Progenitor cell of endocrine pancreas (in vitro differentiated cells): ENCODE measurements at places on chromosomes 12 and 14. TPM values are rescaled to one million over a fixed set of nuclear protein-coding genes. Genes with fewer than 3 reads are reported as not detected.

Gene SVOP
- 1.7 and 2.1 TPM in 2 replicates for total RNA-seq

Gene RPL10L
- total RNA-seq = not detected in 2 replicates

Gene NDRG2
- total RNA-seq = 58.6 and 61.5 TPM in 2 replicates

Gene SLC22A17
- 26.2 and 29.3 TPM in 2 replicates for total RNA-seq

DNA sequence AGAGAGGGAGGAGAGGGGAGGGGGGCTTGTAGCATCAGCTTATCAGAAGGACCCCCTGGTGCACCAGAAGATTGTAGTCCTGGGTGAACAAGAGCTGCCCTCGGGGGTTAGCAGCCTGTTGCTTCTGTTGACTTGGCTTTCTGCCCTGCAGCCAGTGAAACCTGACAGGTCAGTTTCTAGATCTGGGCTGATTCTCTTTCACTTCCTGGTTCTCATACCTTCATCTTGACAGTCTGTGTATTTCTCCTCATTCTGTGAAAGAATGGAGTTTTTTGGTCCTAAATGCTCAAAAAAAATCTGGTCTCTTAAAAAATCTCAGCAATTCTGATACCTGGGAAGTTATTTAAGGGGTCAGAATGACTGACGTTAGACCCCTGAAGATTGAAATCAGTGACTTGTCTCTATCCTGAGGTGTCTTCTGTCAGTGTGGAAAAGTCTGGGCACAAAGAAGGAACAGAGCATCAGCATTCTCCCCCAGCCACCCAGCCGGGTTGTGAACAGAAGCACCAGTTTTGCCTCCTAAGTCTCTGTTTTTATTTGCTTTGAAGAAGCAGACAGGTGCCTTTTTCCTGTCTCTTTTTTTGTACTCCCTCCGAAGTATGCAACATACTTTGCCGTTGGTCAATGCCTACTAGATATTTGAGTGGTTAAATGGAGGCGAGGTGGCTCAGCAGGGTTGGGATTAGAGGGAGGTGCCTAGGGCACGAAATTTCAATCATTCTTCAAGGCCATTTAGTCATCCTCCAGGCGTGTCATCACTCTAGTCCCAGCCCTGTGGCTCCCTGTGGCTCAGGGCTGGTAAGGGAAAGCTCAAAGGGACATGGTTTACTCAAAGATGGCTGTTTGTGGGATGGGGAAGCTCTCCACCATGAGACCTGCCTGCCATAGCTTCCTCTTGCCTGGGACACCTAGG lies 24.0 kb downstream of the TTC9 start:
- peak overlapping the region; percentile 88 for H3K27ac ChIP-seq
- H3K27me3 ChIP-seq = no peaks in the 10 kb centered on the region
- H3K4me1 ChIP-seq = peaks cover 20% of the 10 kb centered on the region
- H3K4me3 ChIP-seq = no peak overlapping the region
- no peak for DNase-seq
- peaks cover 5% of the 10 kb centered on the region for H3K36me3 ChIP-seq

DNA sequence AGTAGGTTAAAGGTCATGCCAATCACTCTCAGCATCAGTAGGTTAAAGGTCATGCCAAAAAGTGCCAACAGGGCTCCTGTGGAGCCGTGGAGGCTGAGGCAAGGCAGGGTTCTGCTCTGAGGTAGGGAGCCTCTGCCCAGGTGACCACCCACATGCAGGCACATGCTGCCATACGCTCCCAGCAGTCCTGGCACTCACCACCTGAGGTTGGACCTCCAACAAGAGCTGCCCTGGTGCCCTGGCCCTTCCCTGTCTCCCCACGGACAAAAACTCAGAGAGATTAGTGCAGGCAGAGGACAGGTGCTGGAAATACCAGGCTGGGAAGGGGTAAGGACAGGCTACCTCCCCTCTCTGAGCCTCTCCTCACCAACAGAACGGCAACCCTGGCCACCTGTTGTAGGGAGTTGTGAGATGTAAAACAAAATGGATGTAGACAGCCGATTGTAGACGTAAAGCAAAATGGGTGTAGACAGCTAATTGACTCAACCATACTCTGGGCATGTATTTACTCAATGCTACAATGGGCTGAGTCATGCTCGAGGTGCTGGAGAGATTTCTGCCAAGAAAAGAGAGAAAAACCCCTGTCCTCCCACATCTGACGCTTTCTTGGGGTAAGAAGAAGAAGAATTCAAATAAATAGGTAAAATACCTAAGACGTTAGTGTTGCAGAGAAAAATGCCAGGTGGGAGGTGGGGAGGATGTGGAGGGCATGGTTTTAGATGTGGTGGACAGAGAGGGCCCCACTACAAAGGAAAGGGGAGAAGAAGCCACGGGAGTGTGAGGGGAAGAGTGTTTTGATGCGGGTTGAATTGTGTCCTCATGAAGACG lies 32.4 kb downstream of the LTBP2 start:
- H3K4me1 ChIP-seq = no peaks in the 10 kb centered on the region
- H3K27me3 ChIP-seq = peaks cover 5% of the 10 kb centered on the region
- no peak for DNase-seq
- no peak overlapping the region for H3K4me3 ChIP-seq

- no peak overlapping the region for H3K27ac ChIP-seq
- H3K4me3 ChIP-seq = no peak overlapping the region
- H3K27me3 ChIP-seq = peaks cover 4% of the 10 kb centered on the region
- no peak for DNase-seq
- H3K4me1 ChIP-seq = peaks cover 8% of the 10 kb centered on the region
Measured at GRCh38 chr14:103111232-103111868, 11.9 kb upstream of the TNFAIP2 start.

GRCh38 chr12:123250471-123251383 lies 17.5 kb downstream of the MTRFR start:
- H3K4me3 ChIP-seq = no peak overlapping the region
- peak overlapping the region; percentile 89 for H3K27ac ChIP-seq
- no peaks in the 10 kb centered on the region for H3K27me3 ChIP-seq

GRCh38 chr12:115259968-115260747 lies 576.2 kb upstream of the TBX3 start:
- no peak overlapping the region for H3K27ac ChIP-seq
- peaks cover 9% of the 10 kb centered on the region for H3K4me1 ChIP-seq
- H3K36me3 ChIP-seq = no peaks in the 10 kb centered on the region

DNA sequence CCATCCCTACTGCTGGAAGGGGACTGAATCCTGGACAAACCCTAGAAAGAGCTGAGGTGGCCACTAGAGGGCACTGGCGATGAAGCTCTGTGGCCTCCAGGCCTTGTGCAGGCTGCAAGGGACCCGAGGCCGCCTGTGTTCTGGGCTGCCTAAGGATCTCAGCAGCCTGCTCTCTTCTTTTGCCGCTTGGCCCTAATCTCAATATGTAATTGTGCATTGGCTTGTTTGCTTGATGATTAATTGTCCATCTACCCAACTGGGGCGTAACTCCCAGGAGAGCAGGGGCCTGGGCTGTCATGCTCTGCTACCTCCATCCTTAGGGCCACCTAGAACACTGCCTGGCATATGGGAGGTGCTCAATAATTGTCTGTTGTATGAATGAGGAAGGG lies 73.8 kb downstream of the SYNE3 start:
- H3K4me3 ChIP-seq = no peak overlapping the region
- peak; percentile 61 for DNase-seq
- H3K36me3 ChIP-seq = no peaks in the 10 kb centered on the region
- H3K27ac ChIP-seq = peak overlapping the region; percentile 25
- no peaks in the 10 kb centered on the region for H3K27me3 ChIP-seq
- peaks cover 17% of the 10 kb centered on the region for H3K4me1 ChIP-seq

DNA sequence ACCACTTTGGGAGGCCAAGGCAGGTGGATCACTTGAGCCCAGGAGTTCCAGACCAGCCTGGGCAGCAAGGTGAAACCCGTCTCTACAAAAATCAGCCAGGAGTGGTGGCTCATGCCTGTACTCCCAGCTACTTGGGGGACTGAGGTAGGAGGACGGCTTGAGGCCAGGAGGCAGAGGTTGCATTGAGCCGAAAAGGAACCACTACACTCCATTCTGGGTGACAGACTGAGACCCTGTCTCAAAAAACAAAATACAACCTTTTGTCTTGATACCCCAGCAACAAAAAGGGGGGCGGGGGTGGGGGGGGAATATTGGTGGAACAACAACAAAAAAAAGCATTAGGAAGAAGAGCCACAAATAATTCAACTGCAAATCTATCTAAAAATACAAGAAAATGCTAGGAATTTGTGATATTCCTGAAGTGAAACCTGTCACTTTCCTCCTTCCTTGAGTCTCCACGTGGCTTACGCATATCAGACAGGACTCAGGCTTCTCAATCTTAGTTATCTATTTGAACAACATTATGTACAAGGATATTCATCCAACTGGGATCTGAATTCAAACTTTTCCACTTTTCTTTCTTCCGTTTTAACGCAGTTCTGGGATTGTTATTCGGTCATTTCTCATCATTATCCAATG lies 1.3 kb downstream of the R3HDM2 start:
- peaks cover 3% of the 10 kb centered on the region for H3K36me3 ChIP-seq
- no peaks in the 10 kb centered on the region for H3K27me3 ChIP-seq
- peak overlapping the region; percentile 95 for H3K4me3 ChIP-seq
- no peak for DNase-seq
- H3K27ac ChIP-seq = peak overlapping the region; percentile 97

GRCh38 chr12:77314378-77315052 lies 249.1 kb upstream of the E2F7 start:
- H3K36me3 ChIP-seq = no peaks in the 10 kb centered on the region
- peaks cover 30% of the 10 kb centered on the region for H3K4me1 ChIP-seq
- DNase-seq = no peak
- no peak overlapping the region for H3K27ac ChIP-seq
- peaks cover 2% of the 10 kb centered on the region for H3K27me3 ChIP-seq

- peaks cover 2% of the 10 kb centered on the region for H3K4me1 ChIP-seq
- peaks cover 27% of the 10 kb centered on the region for H3K27me3 ChIP-seq
- no peaks in the 10 kb centered on the region for H3K36me3 ChIP-seq
- H3K27ac ChIP-seq = no peak overlapping the region
Measured at GRCh38 chr14:30869551-30870155, 4.7 kb upstream of the COCH start.
